ENCODE measurements at places on chromosomes 7 and 10. TPM values are rescaled to one million over a fixed set of nuclear protein-coding genes. Genes with fewer than 3 reads are reported as not detected.

The CAMK2G gene
- 70.6 TPM for total RNA-seq

The GLI3 gene
- 21.3 TPM for total RNA-seq

The TMEM270 gene
- total RNA-seq = not detected

The SEMA3C gene
- total RNA-seq = 86.8 TPM

The OPALIN gene
- total RNA-seq = not detected

- no peak for DNase-seq
Observed at GRCh38 chr10:13016426-13016825, 14.9 kb upstream of the CCDC3 start.

DNA sequence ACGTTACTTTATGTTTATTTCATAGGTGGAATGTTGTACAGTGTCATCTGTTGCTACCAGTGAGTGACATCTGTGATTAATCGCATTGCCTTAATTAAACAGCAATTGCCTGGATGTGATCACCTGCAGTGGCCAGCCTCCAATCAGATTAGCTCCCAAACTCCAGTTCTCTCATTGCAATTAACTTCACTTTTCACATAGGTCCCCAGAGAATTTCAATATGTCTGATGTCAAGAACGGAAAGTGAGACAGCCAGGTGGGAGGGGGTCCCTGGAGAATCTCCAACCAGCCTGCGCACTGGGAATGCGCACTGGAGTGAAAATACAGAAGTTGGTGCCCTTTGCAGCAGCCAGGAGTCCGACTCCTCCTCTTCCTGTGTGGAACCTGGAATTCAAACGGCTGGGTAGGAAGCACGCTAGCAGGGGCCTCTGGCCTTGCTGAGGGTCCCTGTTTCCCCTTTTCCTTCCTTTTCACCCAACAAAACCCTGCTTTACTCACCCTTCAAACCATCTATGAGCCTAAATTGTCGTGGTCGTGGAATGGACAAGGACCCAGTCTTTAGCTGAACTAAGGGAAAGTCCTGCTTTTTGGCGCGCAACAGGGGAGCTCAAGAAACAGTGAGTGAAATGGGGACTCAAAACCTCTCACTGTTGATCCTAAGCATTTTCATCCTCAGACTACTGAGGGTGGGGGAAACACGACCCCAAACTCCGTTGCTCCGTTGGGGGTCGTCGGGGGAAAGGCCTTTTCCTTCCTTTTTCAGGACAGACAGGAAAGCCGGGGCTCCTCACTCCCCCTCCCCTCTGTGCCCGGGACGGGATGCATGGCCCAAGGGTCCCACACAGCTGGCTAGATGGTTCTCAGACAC, 1355.5 kb upstream of the LRRTM3 start:
- DNase-seq = no peak

GRCh38 chr10:19815731-19816410, 361 bp upstream of the PLXDC2 start:
- peak; percentile 91 for DNase-seq

DNA sequence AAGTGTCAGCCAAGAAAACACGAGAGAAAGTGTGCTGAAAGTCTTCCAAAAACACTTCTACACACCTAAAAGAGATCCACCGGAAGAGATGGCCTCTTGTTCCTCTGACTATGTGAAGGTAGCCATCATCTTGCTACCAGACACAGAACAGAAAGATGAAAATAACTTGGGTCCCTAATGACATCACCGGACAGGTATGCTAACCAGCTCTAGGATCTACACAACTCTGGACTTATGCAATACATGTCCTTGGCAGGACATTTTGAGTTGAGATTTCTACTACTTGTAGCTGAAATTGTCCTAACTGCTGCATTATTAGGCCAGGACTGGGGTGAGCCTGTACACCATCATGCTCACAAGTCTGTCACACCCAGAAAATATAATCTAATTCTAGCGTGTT, 358.7 kb downstream of the ELMO1 start:
- no peak for DNase-seq

GRCh38 chr10:78529262-78529661, 495.6 kb downstream of the RPS24 start:
- DNase-seq = no peak

GRCh38 chr7:158374146-158374545, 213.5 kb downstream of the PTPRN2 start:
- DNase-seq = no peak
